ENCODE measurements at places on chromosomes 7 and 10. TPM values are rescaled to one million over a fixed set of nuclear protein-coding genes. Genes with fewer than 3 reads are reported as not detected.

DNA sequence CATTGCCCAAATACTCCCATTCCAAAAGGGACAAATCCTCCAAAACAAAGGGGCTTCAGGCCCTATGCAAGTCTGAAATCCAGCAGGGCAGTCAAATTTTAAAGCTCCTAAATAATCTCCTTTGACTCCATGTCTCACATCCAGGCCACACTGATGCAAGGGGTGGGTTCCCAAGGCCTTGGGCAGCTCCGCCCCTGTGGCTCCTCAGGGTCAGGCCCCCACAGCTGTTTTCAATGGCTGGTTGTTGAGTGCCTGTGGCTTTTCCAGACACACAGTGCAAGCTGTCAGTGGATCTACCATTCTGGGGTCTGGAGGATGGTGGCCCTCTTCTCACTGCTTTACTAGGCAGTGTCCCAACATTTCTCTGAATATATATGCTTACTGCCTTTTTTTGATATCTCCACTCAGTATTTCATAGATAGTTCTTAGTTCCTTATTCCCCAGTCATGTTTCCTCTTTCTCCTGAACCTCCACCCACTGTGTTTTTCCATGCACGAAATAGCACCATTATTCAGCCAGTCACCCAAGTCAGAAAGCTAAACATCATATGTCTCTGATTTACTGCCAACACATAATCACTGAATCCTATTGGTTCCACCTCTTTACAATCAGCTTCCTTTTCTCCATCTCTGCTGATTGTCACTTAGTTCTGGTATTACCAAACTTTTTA, 172.6 kb upstream of the CACNA2D1 start:
- DNase-seq: no peak
- no peaks in the 10 kb centered on the region for H3K36me3 ChIP-seq
- H3K27ac ChIP-seq: no peak overlapping the region
- H3K4me3 ChIP-seq: no peak overlapping the region
- no peaks in the 10 kb centered on the region for H3K27me3 ChIP-seq
- H3K4me1 ChIP-seq: peaks cover 7% of the 10 kb centered on the region

GRCh38 chr10:31949266-31949665, 20.6 kb upstream of the ARHGAP12 start:
- H3K36me3 ChIP-seq: peaks cover 12% of the 10 kb centered on the region
- no peaks in the 10 kb centered on the region for H3K27me3 ChIP-seq
- H3K27ac ChIP-seq: no peak overlapping the region
- no peak for DNase-seq
- H3K4me1 ChIP-seq: peaks cover 26% of the 10 kb centered on the region

GRCh38 chr7:18437101-18437500, 58.4 kb upstream of the HDAC9 start:
- peaks cover 4% of the 10 kb centered on the region for H3K4me1 ChIP-seq
- no peak overlapping the region for H3K27ac ChIP-seq
- H3K4me3 ChIP-seq: no peak overlapping the region
- no peaks in the 10 kb centered on the region for H3K27me3 ChIP-seq
- peaks cover 5% of the 10 kb centered on the region for H3K36me3 ChIP-seq

GRCh38 chr10:98886686-98887085, 349.0 kb downstream of the HPSE2 start:
- no peak for DNase-seq
- no peak overlapping the region for H3K27ac ChIP-seq
- H3K4me3 ChIP-seq: no peak overlapping the region
- H3K36me3 ChIP-seq: no peaks in the 10 kb centered on the region
- H3K27me3 ChIP-seq: peaks cover 3% of the 10 kb centered on the region

DNA sequence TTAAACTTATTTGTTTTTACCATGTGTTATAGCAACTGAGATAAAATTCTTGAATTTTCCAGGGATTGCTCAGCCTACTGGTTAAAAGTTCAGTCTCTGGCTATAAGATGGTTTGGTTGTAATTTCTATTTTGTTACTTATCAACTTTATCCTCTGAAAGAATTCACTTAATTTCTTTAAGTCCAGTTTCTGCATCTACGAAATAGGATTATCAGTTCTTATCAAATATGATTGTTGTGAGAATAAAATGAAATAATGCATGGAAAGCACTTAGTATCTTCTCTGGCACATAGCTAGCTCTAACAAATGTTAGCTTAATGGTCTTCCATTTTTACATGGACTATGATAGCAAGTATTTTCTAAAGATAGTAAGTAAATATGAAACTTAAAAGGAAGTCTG, 53.3 kb downstream of the SEMA3D start:
- peaks cover 17% of the 10 kb centered on the region for H3K4me1 ChIP-seq
- no peak for DNase-seq
- H3K27me3 ChIP-seq: no peaks in the 10 kb centered on the region
- H3K27ac ChIP-seq: peak overlapping the region; percentile 85
- peaks cover 10% of the 10 kb centered on the region for H3K36me3 ChIP-seq

- peaks cover 69% of the 10 kb centered on the region for H3K4me1 ChIP-seq
- no peak overlapping the region for H3K4me3 ChIP-seq
Measured at GRCh38 chr7:47552621-47553020, 29.3 kb downstream of the TNS3 start.

DNA sequence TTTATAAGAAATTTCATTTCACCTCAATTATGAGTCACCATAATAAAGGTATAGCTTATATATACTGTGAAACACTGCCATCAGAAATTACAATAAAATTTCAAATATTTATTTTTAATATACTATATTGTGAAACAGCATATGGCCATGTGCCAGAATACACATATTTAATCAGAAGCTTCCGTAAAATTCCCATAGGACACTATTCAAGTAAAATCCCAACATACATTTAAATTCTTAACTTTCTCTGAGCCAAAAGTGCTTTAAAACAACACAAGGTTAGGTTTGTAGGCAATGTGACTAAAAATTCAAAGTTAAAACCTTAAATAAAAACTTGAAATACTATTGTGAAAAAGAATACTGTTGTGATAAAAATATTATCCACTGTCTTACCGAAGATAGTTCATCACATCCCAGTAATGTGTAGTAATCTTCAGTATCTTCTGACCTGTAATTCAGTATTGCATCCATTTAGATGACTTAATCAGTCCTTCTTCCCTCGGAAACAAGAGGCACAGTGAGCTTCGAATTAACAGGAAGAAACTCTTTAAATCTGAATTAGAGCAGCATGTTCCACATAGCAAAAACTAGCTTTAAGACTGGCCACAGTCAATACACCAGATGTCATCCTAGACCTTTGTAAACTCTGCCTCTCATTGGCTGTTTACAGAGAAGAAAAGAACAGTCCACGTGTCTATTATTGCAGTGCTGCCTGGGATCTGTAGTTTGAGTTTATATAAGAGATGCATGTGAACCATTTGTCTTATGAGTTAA, at the start of gene DNAJC12:
Gene DNAJC12 (minus strand): TSS at position 648 of the 774 bp plus-strand sequence. CDS start 177 bp downstream, at position 471.
- peak within 1 kb of the TSS; percentile 74 for H3K4me3 ChIP-seq
- H3K36me3 ChIP-seq: no peaks in the 10 kb centered on the region
- peak within 1 kb of the TSS; percentile 86 for H3K27ac ChIP-seq
- no peak for DNase-seq
- no peaks in the 10 kb centered on the region for H3K27me3 ChIP-seq
- peaks cover 14% of the 10 kb centered on the region for H3K4me1 ChIP-seq

DNA sequence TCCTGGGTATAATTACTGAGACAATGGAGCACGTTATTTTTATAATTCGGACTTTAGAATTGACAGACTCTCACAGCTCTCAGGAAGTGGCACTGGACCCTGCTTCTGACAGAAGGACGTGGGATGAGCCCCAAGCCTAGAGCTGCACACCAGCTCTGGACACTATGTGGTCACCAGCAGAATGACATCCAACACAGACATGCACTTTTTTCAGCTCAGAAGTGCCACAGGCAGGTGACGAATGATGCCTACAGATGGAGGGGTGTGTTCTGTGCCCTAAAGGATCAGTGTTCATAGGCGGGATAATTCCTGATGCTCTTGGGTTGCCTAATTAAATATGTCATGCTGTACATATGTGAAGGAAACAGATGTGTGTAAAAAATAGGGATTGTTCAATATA, 87.9 kb downstream of the VIPR2 start:
- H3K27ac ChIP-seq: no peak overlapping the region
- no peak overlapping the region for H3K4me3 ChIP-seq
- H3K27me3 ChIP-seq: peaks cover 5% of the 10 kb centered on the region
- H3K4me1 ChIP-seq: peaks cover 3% of the 10 kb centered on the region
- DNase-seq: no peak

GRCh38 chr10:482051-482501, 207.4 kb downstream of the DIP2C start:
- H3K27ac ChIP-seq: no peak overlapping the region
- peaks cover 24% of the 10 kb centered on the region for H3K4me1 ChIP-seq
- H3K4me3 ChIP-seq: no peak overlapping the region
- peaks cover 14% of the 10 kb centered on the region for H3K36me3 ChIP-seq
- DNase-seq: no peak
- no peaks in the 10 kb centered on the region for H3K27me3 ChIP-seq

- no peaks in the 10 kb centered on the region for H3K27me3 ChIP-seq
- no peak for DNase-seq
- no peaks in the 10 kb centered on the region for H3K4me1 ChIP-seq
- H3K27ac ChIP-seq: no peak overlapping the region
Measured at GRCh38 chr10:46299286-46299535, 12.4 kb downstream of the ANTXRL start.

Gene SFTPD
- total RNA-seq: 2.2 TPM

Gene HSPA12A
- 10.7 TPM for total RNA-seq

Gene EEPD1
- total RNA-seq: 20.1 TPM

Gene ELFN1
- 11.4 TPM for total RNA-seq

Measured in mesothelial cell of epicardium (in vitro differentiated cells).